ENCODE measurements at places on chromosomes 7 and 10.

- DNase-seq: no peak
Measured at GRCh38 chr7:94676431-94676830, 20.5 kb upstream of the SGCE start.

- DNase-seq: no peak
Measured at GRCh38 chr10:13909516-13910258, 322.9 kb downstream of the PRPF18 start.

DNA sequence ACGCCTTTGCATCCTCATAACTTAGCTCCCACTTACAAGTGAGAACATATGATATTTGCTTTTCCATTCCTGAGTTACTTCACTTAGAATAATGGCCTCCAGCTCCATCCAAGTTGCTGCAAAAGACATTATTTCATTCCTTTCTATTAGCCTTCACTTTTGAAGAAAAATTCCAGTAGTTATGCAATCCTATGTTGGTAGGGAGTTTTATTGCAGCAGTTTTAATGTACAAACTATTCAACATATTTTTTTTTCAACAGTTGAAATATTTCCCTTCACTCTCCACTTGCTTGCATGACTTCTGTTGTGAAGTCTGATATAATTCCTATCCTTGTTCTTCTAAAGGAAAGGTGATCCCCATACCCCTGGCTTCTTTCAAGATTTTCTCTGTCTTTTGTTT lies 27.3 kb upstream of the ARHGAP22 start:
- no peak for DNase-seq

- no peak for DNase-seq
Measured at GRCh38 chr7:143849785-143850479, 52.0 kb downstream of the TCAF1 start.

GRCh38 chr10:11724938-11725776 lies 17.0 kb upstream of the ECHDC3 start:
- peak; percentile 52 for DNase-seq

DNA sequence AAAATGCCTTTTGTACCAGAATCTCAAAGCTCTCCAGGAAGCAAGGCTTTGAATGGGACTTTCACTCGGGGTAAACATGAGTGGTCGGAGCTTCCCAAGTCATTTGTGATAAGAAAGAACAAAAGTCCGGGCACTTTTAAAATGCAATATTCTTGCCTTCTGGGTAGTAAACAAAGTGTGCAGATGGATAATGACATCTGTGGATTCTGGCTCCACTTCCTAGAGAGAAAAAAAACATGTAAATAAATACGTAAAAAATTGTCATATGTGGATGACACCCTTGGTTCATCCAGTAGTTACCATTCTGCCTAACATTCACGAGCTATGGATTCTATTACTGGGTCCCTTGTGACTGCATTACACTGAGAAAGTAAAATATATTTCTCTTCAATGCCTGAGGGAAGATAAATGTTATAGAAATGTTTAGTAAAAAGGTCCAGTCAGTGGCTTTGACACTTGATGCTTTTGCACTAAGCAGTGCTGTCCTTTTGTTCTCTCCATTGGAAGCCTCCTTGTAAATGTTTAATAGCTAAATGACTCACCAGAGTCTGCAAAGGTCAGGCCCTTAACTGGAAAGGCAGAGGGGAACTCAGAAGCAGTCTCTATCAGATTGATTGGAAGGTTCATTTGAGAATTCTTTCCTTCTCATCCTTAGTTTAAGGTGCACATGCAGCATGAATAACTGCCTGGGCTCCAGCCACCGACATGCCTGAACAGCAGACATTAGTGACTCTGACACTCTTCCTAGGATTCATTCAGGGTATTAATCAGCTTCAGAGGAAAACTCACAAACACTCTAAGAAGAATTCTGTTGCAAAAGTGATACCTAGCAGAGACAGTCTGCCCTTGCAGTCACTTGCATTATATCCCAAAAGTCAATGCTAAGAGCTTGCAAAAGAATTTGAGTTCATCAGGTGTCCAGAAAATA lies 11.7 kb upstream of the EDRF1 start:
- no peak for DNase-seq

DNA sequence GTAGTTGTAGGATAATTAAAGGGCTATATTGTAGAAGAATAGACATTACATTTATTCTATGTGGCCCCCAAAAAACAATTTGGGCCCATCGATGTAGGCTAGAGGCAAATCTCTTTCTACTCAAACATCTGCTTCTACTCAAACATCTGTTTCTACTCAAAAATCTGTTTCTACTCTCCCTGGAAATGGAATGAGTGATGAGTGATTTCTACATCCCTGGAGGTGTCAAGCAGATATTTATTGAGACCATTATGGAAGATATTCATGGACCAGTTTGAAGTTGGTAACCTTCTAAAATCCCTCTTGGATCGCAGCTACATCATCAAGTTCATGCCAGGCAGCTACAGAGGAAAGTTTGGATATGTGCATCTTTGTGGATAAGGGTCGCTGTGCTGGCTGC lies 5.1 kb upstream of the PLPP4 start:
- DNase-seq: no peak

GRCh38 chr7:73718905-73719805 lies at the start of gene STX1A:
Gene STX1A, minus strand, starts transcription at chr7:73719669. Its CDS starts 38 bp downstream, at chr7:73719631.
- DNase-seq: peak; percentile 75

DNA sequence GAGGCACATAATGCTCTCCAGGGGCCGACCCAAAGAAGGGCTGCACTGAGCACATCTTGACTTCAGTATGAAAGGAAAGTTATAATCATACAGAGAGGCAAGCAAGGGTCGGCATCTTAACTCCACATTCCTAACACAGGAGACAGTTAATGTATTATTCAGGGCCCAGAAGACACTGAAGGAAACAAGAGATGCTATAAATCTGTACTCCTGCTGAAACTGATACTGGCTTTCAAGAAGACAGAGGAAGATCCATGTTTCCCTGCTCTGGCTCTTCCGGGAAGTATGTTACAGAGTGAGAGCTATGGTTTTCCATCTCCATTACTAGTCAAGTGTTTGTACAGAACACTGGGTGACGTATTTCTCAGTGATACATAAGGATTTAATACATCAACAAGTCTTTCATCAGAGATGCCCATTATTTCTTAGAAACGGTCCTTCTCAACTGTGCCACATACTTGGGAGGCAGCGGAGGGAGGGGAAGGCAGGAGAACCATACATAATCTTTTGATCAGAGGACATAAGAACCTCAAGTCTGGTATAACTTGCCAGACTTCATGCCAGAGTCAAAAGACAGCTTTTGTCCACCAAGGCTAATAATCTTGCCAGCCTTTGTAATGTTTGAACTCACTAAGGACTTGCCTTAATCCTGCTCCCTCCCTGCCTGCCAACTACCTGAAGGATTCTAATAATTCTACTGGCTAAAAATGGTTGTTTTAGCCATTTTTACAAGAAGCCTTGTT lies 58.1 kb downstream of the ENO4 start:
- no peak for DNase-seq

DNA sequence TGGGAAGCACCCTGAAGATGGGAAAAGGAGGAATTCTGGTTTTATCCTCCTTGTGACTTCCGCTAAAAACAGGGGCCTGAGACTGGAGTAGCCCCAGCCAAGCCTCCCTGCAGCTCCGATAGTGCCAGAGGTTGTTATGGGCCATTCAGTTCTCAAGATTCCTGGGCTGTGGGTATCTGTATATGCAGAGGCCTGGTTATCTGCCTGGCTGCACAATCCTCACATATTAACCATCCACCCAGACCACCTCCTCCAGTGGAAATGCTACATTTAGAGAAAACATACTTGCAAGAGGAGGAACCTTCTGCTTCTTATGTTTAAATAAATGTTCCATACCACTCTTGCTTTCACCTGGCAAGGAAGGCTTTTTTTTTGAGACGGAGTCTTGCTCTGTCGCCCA lies 34.6 kb downstream of the ARL3 start:
- DNase-seq: no peak

GRCh38 chr7:105196473-105196872 lies 182.5 kb downstream of the KMT2E start:
- no peak for DNase-seq

- no peak for DNase-seq
Measured at GRCh38 chr10:89274928-89275327, 23.4 kb upstream of the LIPA start.

GRCh38 chr7:43693687-43694398 lies 35.5 kb downstream of the COA1 start:
- DNase-seq: no peak

- DNase-seq: no peak
Measured at GRCh38 chr10:110865186-110865808, 6.4 kb upstream of the PDCD4 start.

- no peak for DNase-seq
Measured at GRCh38 chr10:98878418-98878817, 357.2 kb downstream of the HPSE2 start.

- DNase-seq: no peak
Measured at GRCh38 chr7:103996639-103997038, 7.2 kb upstream of the RELN start.

DNA sequence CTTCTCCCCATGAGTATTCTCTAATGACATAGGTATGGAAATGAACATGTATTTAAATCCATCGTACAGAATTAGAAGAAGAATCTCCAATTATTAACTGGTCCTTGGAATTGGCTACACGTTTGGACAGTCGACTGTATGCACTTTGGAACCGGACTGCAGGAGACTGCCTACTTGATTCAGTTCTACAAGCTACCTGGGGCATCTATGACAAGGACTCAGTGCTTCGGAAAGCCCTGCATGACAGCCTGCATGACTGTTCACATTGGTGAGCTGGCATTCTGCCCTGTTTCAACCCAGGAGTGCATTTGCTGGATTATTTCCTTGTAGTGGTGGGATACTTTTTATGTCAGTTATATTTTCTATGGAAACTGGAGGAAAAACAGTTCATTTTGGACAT lies 32.2 kb downstream of the ZRANB1 start:
- no peak for DNase-seq

GRCh38 chr7:151862606-151863381 lies 14.1 kb downstream of the PRKAG2 start:
- DNase-seq: no peak

DNA sequence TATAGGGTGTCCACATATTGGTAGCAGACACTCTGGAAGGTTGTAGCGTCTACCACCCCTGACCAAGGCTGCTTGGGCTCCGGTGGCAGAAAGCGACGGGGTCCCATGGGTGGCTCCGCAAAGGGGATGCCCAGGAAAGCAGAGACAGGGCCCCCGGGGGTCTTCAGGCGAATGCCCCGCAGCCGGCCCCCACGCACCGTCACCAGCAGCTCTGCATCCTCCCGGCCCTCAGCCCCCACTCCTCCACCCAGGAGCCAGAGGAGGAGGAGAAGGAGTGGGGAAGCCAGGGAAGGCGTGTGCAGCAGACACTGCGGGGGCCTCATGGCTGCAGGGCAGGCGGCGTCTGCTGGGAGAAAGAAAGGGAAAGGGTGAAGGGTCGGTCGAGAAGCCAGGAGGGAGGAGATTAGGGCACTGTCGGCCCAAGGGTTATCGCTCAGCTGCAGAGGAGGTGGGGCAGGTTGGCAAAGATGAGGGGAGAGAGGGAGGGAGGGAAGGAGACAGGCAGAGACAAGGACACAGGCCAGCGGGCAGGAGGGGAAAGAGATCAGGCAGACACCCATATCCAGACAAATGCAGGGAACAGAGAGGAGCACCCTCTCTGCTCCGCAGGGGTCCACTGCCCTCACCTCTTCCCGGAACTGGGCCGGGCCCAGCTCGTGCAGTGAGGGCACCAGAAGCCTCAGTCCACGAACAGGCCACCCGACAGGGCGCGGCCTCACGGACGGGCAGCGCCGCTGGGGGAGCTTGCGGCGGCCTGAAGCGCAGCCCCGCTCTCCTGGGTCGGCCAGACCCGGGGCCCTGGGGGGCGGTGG lies 1.6 kb downstream of the ACHE start:
- no peak for DNase-seq

DNA sequence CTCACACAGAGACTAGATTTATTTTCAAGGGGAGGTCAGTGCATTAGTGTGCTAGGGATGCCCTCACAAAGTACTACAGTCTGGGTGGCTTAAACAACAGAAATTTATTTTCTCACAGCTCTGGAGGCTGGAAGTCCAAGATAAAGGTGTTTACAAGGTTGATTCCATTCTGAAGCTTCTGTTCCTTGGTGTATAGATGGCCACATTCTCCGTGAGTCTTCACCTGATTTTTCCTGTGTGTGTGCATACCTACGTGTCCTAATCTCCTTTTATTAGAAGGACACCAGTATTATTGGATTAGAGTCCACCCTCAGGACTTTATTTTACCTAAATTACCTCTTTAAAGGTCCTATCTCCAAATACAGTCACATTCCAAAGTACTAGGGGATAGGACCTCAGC lies 91.7 kb upstream of the FRMD4A start:
- DNase-seq: no peak

GRCh38 chr10:69878038-69878437 lies 76.3 kb downstream of the COL13A1 start:
- DNase-seq: no peak

DNA sequence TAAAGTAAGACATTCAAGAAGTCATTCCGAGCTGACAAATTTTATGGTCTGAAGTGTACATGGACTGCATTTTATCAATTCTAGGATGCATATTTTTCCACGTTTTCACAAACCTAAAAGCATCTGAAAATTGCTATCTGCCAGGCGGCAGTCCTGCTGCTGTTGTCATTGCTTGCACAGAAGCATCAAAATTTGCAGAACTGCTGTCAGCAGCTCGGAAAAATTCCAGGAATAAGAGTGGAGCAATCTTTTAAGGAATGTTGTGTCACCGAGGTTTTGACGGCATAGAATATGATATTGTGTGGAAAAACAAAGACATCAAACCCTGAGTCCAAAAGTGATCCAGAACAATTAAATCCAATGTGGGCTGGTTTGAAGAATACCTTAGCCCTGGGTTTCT lies 61.4 kb downstream of the CHCHD3 start:
- no peak for DNase-seq
